ENCODE measurements at places on chromosomes 16 and 17. TPM values are rescaled to one million over a fixed set of nuclear protein-coding genes. Genes with fewer than 3 reads are reported as not detected.

Gene TMEM92
- total RNA-seq, result 2.4 TPM

Gene EVPLL
- 1.2 TPM for total RNA-seq

Gene CNGB1
- not detected for total RNA-seq

Gene C1QL1
- total RNA-seq, result 0.76 TPM

Gene ASPHD1
- total RNA-seq, result 8.9 TPM

Gene TMC7
- total RNA-seq, result 1.2 TPM

Gene KCNG4
- not detected for total RNA-seq

Gene PLEKHH3
- 21.2 TPM for total RNA-seq

DNA sequence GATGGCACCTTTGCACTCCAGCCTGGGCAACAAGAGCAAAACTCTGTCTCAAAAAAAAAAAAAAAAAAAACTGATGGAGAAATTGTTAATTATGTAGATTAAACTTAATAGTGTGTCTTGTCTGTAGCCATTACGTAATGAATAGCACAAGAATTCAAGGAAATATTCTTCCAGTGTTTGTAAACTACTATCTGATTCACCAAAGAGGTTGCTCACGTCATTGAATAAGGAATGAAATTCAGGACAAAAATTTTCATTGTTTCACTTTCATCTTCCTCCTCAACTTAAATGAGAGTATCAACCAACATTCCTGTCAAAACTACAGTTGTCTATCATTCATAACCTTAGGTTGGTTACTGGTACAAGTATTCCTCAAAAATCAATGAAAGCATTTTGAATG lies 30.7 kb upstream of the MYO18A start:
- no peaks in the 10 kb centered on the region for H3K4me1 ChIP-seq
- H3K27me3 ChIP-seq, result no peaks in the 10 kb centered on the region
- no peaks in the 10 kb centered on the region for H3K36me3 ChIP-seq
- no peak overlapping the region for H3K4me3 ChIP-seq
- DNase-seq, result no peak
- H3K27ac ChIP-seq, result no peak overlapping the region

DNA sequence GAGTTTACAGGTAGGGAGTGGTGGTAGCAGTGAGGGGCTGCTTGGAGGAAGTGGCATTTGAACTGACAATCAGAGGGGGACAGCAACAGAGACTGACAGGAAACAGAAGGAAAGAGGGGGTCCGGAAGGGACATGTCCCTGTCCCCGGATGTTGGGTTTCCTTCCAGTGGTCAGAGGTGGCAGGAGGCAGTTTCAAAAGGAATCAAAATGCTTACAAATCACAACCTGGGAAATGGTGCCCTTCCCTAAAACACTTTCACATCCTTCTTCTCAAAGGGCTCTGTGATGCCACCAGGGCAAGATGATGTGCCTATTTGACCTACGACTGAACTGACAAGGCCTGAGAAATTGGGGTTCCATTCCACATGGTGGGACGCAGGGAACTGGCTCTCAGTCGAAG lies 19.7 kb downstream of the ADGRG1 start:
- peaks cover 26% of the 10 kb centered on the region for H3K4me1 ChIP-seq
- no peak for DNase-seq
- no peak overlapping the region for H3K4me3 ChIP-seq
- H3K36me3 ChIP-seq, result peaks cover 30% of the 10 kb centered on the region
- no peaks in the 10 kb centered on the region for H3K27me3 ChIP-seq

DNA sequence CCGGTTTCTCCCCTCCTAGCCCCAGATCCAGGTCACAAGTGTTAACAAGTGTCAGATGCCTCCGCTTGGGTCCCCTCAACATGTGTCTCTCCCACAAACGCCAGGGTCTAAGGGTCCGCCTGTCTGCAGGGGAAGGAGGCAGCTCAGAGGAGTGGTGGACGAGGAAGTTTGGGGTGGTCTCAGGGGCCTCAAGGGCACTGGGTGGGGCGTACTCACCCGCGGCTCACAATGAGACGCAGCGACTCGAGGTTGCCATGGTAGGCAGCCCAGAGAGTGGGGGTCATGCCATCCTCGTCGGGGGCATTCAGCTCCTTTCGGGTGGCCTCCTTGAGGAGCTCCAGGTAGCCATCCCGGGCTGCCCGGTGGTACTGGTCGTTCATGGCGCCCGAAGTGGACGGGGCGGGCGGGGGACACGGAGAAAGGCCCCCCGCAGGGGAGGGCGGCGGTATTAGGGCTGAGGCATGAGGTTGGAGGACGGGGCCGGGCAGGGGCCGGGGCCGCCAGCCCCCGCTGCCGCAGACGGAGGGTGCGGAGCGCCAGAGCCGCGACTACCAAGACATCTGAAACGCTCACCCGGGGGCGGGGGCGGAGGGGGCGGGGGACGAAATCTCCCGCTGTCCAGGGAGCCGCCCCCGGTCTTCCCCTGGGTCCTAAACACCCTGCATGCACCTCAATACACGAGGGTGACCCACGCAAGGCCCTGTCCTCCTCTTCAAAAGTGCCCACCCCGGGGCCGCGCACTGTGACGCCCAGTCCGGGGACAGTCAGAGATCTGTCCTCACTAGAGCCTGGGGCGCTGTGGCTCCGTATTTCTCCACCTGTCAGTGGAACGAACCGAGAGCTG lies at the start of gene USH1G:
TSS of gene USH1G (minus strand) at position 562 of the 844 bp plus-strand sequence. CDS start at position 380, 182 bp downstream.
- no peaks in the 10 kb centered on the region for H3K36me3 ChIP-seq
- H3K27me3 ChIP-seq, result peaks cover 25% of the 10 kb centered on the region
- H3K27ac ChIP-seq, result no peak within 1 kb of the TSS
- peak; percentile 33 for DNase-seq
- peak within 1 kb of the TSS; percentile 37 for H3K4me3 ChIP-seq
- H3K4me1 ChIP-seq, result no peaks in the 10 kb centered on the region

- DNase-seq, result no peak
- no peaks in the 10 kb centered on the region for H3K36me3 ChIP-seq
- no peak overlapping the region for H3K4me3 ChIP-seq
- H3K27ac ChIP-seq, result no peak overlapping the region
- H3K27me3 ChIP-seq, result no peaks in the 10 kb centered on the region
- H3K4me1 ChIP-seq, result peaks cover 13% of the 10 kb centered on the region
These were observed 21.2 kb upstream of the ITGB3 start for GRCh38 chr17:47232465-47232864.

DNA sequence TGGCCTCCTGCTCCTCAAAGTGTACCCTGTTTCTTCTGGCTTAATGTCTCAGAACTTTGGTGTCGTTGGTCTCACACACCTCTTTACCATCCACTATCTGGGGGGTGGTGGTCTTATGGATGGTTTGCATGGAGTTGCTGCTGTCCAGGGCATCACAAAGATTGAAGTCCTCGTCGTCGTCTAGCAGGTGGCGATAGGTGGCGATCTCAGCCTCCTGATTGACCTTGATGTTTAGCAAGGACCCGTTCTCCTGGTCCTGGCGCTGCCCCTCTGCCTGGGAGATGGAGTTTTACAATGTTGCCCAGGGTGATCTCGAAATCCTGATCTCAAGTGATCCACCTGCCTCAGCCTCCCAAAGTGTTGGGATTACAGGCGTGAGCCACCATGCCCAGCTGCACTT lies 31.1 kb upstream of the HELZ start:
- DNase-seq, result no peak
- no peaks in the 10 kb centered on the region for H3K36me3 ChIP-seq
- no peak overlapping the region for H3K27ac ChIP-seq
- H3K4me1 ChIP-seq, result no peaks in the 10 kb centered on the region
- no peak overlapping the region for H3K4me3 ChIP-seq

- H3K27ac ChIP-seq, result no peak overlapping the region
- H3K36me3 ChIP-seq, result no peaks in the 10 kb centered on the region
- no peaks in the 10 kb centered on the region for H3K4me1 ChIP-seq
- no peak overlapping the region for H3K4me3 ChIP-seq
- DNase-seq, result no peak
These were observed 102.0 kb downstream of the GP2 start for GRCh38 chr16:20225228-20225733.

DNA sequence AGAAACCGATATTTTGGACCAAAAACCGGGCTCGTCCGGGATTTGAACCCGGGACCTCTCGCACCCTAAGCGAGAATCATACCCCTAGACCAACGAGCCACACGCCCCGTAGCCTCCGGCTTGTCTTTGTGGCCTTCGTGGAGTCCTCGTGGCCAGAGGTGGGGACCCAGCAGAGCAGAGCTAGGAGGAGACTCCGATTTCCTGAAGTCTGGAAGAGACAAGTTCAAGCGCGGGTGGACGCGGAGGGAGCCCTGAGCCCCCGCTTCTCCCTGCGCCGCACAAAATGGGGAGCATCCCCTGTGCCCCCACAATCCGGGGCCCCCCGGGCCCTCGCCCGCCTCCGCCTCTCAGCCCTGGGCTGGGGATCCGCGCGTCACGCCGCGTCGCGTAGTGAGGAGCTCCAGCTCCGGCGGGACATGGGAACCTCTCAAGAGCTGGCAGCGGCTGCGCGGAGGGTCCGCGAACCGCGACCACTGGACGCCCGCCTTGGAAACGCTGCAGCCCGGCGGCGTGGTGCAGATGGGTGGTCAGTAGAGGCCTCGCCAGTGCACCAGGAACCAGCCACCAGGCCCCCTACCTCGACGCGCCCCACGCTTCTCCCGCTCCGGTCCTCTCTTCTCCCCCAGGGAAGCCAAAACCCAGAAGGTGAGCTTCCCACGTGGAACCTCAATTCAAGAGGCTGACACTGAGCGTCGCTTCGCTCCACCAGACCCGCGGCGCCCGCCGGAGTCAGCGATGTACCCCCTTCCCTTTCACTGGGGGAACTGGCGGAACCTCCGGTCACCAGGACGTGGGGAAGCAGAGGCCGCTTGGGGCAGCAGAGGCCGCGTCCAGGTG lies 5.2 kb upstream of the OR1F1 start:
- peaks cover 7% of the 10 kb centered on the region for H3K4me1 ChIP-seq
- H3K4me3 ChIP-seq, result no peak overlapping the region
- H3K27ac ChIP-seq, result no peak overlapping the region
- no peaks in the 10 kb centered on the region for H3K36me3 ChIP-seq
- DNase-seq, result peak; percentile 41

DNA sequence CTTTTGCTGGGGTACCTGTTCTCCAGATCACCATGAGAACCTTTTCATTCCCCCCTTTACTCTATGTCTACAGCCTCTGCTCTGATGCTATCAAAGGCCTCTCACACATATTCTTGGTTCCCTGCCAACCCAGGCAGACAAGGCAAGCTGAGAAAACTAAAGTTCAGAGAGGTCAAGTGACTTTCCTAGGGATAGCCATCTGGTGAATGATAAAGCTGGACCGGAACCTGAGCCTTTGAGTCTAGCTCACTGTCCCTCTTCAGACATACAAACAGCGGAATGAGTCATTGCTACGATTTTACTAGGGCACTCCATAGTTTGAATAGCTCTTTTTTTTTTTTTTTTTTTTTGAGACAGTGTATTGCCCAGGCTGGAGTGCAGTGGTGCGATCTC lies 73.3 kb downstream of the XYLT1 start:
- no peak overlapping the region for H3K27ac ChIP-seq
- H3K4me3 ChIP-seq, result no peak overlapping the region
- no peaks in the 10 kb centered on the region for H3K27me3 ChIP-seq
- H3K36me3 ChIP-seq, result no peaks in the 10 kb centered on the region
- peak; percentile 69 for DNase-seq
- no peaks in the 10 kb centered on the region for H3K4me1 ChIP-seq

DNA sequence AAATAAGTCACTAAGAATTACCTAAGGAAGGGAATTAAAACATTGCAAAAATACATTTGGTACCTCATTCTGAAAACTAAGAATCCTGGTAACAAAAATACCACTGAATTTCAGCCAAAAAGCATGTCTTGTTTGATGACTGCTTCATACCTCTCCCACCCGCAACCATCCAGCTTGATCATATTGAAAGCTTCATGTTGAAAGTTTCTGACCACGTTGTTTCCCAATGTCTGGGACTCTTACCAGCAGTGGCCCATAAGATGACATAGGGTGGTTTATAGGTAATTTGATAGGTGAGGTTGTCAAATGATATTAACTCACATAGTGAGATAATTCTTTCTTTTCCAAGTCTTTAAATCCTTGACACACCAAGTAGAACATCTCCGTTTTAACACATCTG lies 139.3 kb downstream of the CDH11 start:
- DNase-seq, result no peak
- H3K27me3 ChIP-seq, result no peaks in the 10 kb centered on the region
- peaks cover 3% of the 10 kb centered on the region for H3K36me3 ChIP-seq

DNA sequence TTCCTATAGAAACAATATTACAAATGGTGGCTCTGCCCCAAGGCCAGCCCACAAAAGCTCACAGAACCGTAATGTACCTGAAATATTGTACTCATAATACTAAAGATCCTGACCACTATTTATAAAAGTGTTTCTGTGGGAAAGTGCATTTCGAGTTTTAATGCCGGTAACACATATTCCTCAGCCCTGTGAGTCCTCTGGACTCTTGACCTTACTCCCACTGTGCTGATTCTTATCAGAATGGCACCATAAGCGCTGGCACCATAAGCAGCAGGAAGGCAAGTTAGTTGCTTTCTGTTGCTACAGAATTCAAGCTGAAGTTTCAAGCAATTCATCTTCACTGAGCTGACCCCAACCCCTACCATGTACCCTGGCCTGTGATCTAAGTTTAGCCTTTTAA lies 36.4 kb upstream of the MED13 start:
- H3K36me3 ChIP-seq, result no peaks in the 10 kb centered on the region
- H3K4me3 ChIP-seq, result no peak overlapping the region
- H3K27me3 ChIP-seq, result no peaks in the 10 kb centered on the region

DNA sequence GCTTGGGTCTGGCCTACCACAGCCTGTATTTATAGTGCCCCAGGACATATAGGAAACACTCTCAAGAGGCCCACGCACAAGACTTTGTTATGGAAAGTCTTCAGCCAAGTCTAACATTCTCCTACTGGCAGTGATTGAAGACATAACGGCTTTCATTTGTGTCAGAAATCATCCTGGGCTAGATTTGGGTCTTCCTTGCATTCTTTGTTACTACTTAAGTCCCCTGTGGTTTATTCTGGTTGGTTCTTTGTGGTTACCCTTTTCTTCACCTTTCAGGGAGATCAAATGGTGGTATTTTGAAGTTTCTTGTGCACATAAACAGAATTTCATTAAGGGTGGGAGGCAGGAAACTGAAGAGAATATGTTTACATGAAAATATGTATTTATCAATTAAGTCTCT lies 37.7 kb downstream of the REXO5 start:
- H3K36me3 ChIP-seq, result no peaks in the 10 kb centered on the region
- H3K27me3 ChIP-seq, result no peaks in the 10 kb centered on the region
- H3K27ac ChIP-seq, result no peak overlapping the region
- no peaks in the 10 kb centered on the region for H3K4me1 ChIP-seq
- no peak for DNase-seq

- no peaks in the 10 kb centered on the region for H3K4me1 ChIP-seq
- no peak overlapping the region for H3K4me3 ChIP-seq
- peaks cover 41% of the 10 kb centered on the region for H3K36me3 ChIP-seq
- H3K27me3 ChIP-seq, result no peaks in the 10 kb centered on the region
These were observed 29.6 kb upstream of the MRC2 start for GRCh38 chr17:62597920-62598319.

GRCh38 chr16:56609463-56609921 lies 1.1 kb downstream of the MT2A start:
- H3K27me3 ChIP-seq, result no peaks in the 10 kb centered on the region
- H3K36me3 ChIP-seq, result no peaks in the 10 kb centered on the region
- H3K4me1 ChIP-seq, result peaks cover 17% of the 10 kb centered on the region
- H3K27ac ChIP-seq, result peak overlapping the region; percentile 84

GRCh38 chr16:28529124-28529523 lies 9.7 kb downstream of the NUPR1 start:
- no peak overlapping the region for H3K27ac ChIP-seq
- no peak for DNase-seq
- no peaks in the 10 kb centered on the region for H3K27me3 ChIP-seq
- H3K36me3 ChIP-seq, result no peaks in the 10 kb centered on the region
- H3K4me3 ChIP-seq, result no peak overlapping the region

GRCh38 chr16:57998486-57998885 lies 2.0 kb downstream of the ZNF319 start:
- no peak overlapping the region for H3K4me3 ChIP-seq
- no peak overlapping the region for H3K27ac ChIP-seq
- H3K27me3 ChIP-seq, result no peaks in the 10 kb centered on the region
- DNase-seq, result peak; percentile 71

- H3K27ac ChIP-seq, result no peak overlapping the region
- H3K4me1 ChIP-seq, result no peaks in the 10 kb centered on the region
- H3K36me3 ChIP-seq, result no peaks in the 10 kb centered on the region
- DNase-seq, result peak; percentile 44
- H3K27me3 ChIP-seq, result no peaks in the 10 kb centered on the region
These were observed 28.7 kb upstream of the GAS7 start for GRCh38 chr17:10226930-10227695.
